Suppressor macrophage treated with lipopolysaccharide for 4 hours (primary cell): ENCODE measurements at places on chromosomes 16 and 17.

DNA sequence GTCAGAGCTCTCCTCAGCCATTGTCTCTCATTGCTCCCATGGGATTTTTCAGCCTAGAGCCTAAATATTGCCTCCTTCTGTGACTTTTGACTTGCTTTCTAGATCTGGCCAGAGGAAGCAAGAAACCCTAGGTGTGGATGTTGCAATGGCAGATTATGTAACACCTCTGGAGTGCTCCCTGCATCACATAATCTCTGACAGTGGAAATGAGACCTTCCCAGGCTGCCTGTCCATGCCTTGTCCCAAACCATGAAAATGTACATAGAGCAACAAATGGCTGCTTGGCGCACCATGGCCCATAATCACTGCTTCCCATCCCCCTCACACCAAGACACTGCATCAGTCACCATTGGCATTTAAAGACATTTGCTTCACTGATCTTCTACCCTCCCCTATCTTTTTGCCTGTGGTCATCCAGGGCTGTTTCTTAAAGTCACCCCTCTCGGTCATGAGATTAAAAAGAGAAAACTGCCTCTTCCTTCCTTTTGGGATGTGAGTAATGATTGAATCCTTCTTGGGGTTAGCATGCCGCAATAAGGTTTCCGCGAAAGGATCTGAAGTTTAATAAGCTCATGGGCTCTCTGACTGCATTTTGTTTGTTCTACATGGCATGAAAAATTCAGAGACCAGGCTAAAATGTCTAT lies 34.2 kb upstream of the CCL2 start:
- DNase-seq: peak; percentile 88

DNA sequence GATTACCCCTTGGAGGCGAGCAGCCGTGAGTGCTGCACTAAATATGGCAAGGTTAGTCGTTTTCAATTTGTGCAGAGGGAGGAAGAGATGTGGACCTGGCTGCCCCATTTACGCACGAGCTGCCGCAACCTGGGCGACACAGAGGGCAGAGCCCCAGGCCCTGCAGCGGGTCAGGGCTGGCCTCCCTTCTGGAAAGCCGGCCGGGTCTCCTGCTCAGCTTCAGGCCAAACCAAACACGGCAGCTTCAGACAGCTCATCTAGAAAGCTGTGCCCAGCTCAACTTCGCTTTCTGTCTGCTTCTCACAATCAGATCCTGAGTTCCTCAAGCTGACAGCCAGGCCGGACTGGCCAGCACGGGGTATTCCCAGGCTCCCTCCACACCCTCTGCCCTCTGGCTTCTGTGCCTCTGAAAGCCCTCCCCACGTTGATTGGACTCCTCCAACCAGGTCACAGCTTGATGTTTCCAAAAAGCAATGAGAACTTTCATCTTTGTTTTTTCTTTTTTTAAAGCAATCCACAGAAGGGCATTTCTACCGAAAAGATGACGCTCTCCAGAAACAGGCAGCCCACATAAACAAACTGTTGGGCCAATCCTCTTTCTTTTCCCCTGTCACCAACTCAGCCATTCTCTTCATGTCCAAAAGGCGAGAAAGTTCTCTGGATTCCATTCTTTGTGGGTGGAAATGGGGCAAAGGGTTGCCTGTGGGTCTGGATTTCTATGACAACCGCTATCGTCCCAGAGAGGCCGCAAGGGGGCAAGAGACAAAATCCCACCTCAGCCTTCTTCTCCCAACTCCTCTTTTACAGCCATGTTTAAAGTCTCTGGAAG lies 189.0 kb downstream of the ZFHX3 start:
- no peak for DNase-seq

GRCh38 chr17:78783711-78784324 lies 1.7 kb upstream of the CYTH1 start:
- no peak for DNase-seq

DNA sequence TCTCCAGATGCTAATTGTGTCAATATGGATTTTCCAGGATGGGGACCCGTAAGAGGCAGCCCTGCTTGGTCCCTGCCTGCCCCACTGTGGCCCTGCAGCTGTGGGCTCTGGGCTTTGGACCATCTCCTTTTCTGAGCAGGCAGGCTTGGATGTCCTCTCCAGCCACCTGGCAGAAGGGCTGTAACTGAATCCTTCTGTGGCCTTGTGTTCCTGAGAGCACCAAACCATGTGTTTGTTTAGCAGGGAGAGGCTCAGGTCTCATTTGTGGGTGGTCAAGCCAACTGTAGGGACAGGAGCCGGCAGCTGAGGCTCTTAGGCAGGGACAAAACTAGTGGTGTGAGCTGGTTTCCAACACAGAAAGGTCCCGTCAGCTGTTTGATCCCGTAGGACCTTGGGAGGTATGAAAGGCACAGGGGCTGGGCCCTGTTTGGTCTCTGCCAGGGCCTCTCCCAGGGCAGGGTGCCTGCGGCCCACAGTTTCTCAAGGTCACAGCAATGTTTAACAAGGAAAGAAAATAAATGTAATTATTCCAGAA lies 18.5 kb downstream of the SEC14L5 start:
- DNase-seq: no peak

DNA sequence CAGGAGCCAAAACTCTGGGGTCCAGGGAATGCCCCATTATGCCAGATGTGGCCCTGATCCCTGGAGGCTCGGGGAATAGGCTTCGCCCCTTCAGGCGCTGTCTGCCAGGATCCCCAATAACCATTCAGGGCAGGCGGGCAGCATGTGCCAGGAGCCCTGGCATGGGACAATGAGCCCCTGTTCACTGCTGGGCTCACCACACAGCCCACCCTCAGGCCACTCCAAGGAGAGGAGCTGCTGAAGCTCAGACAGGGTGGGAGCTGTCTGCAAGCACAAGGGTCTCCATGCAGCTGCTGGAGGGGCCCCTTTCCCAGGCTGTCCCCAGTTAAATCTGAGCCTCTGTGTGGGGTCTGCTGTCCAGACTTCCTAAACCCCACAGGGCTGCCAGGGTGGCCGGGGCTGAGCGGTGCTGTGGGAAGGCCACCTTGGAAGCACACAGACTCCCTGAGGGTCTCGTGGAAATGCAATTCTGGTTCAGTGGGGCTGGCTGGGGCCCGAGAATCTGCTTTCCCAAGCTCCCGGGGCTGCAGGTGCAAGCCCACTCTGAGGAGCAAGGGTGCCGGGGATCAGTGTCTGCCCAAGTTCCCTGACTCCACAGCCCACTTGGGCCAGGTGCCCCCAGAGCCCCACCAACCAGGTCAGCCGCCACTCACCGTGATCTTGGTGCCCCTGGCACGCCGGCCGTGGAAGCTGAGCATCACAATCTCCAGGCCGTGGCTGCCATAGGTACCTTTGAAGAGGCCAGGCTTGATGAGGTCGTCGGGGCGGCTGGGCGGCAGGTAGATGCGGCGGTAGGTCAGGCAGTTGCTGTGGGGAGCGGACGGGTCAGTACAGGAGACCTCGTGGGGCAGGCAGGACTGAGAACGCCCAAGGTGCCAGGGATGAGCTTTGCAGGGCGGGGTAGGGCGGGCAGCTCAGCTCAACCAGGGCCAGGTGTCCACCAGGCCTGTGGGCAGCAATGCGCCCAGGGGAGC lies 17.7 kb upstream of the C16orf95 start:
- no peak for DNase-seq

DNA sequence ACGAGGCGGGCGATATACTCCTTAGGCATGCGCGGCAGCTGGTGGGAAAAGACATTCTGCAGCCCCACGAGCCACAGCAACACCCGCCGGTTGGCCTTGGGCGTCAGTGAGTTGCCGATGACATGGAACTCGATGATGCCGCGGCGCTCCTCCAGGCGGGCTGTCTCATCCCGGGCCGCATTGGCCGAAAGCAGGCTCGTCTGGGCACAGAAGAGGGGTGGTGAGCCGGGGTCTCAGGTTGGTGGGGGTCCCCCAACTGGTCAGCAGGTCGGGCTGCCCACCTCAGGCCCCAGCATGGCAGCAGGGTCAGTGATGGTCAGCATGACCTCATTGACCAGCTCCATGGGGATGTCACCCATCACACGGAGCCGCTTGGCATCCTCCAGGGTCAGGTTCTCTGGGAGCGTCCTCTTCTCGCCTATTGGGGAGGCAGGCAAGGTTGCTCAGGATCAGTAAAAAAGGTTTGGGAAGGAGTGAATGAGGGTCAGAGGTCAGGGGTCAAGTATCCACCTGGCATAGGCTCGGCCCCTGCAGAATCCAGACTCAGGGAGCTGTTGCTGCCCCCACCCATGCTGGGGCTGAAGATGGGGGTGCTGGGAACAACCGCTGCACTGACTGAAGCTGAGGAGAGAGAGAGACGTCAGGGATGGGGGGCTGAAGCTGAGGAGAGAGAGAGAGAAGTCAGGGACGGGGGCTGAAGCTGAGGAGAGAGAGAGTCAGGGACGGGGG lies 3.6 kb downstream of the KAT2A start:
- no peak for DNase-seq

- no peak for DNase-seq
Observed at GRCh38 chr16:24125214-24125613, 130.9 kb upstream of the CACNG3 start.

GRCh38 chr17:29124135-29124924 lies 55.9 kb downstream of the MYO18A start:
- DNase-seq: peak; percentile 77

GRCh38 chr17:67569873-67570272 lies 147.9 kb upstream of the NOL11 start:
- peak; percentile 90 for DNase-seq

- DNase-seq: no peak
Observed at GRCh38 chr17:77489893-77490255, 349.1 kb downstream of the SEC14L1 start.

GRCh38 chr17:62064791-62065563 lies at the start of gene MED13:
TSS of gene MED13 (minus strand) at chr17:62065278. CDS start at chr17:62065205, 73 bp downstream.
- DNase-seq: peak; percentile 54

- DNase-seq: no peak
Observed at GRCh38 chr17:12673788-12674187, 8.1 kb downstream of the MYOCD start.

DNA sequence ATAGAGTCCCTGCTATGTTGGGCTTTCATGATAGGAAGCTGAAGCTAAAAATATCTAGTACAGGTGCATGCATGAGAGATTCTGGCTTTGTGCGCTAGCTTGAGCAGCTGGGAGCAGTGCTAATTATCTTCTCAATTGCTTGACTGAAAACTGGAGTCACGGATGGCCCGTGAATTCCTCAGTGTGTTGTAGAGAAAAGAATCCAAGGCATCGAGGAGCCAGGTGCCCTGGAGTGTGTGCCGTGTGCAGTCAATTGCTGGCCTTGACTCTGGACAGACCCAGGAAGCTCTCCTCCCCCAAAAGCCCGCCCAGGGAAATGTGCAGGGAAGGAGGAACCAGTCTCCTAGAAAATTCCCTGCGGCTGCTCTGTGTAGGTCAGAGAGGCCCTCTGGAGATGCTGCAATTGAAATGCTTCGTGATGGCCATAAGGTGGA lies 14.2 kb downstream of the LGALS3BP start:
- DNase-seq: no peak

GRCh38 chr17:77607606-77608005 lies 350.9 kb upstream of the TNRC6C start:
- no peak for DNase-seq

DNA sequence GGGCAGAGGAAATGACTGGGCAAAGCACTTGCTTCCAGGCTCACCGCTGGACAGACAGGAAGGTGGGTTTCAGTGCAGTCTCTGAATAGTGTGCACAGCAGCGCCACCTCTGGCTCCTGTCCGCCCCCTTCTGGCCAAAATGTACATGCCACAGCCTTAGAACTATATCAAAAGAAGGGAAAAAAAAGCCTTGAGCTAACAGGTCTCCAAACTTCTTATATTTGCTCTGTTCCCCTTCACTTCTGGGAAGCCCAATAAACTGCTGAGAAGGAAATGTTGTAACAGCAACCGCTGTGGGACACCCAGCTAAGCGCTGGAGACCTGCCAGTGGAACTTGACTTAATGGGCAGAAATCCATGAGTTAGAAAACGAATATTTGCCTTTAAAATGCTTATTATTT lies 17.5 kb downstream of the COG7 start:
- DNase-seq: peak; percentile 80

DNA sequence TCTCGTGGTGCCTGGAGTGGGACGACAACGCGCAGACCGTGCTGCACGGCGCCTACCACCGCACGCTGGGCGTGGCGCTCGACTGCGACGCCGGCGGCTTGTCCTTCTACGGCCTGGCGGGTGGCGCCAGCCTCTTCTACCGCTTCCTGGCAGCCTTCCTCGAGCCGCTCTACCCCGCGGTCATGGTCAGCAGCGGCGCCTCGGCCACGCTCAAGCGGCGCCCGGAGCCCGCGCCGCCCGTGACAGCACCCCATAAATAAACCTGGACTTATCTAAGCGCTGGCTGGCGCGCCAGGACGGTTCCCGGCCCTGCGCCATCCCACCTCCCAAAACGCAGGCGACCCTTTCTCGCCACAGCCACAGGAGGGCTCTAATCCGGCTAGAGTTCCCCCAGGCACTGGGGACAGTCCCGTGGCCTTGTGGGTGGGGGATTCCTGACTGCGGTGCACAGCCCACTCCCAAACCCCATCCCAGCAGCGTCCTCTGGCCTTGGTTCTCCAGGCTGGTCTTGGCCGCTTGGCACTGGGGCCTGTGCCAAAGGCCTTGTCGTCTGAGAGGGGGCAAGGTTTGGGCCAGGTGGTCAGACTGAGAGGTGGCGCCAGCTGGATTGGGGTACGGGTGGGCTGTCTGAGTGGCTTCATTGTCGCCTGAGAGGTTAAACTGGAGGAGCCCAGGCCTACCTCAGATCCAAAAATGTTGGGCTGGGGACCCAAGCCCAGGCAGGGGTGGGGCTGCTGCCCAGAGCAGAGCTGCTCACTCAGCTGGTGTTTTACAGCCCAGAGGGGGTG lies 10.1 kb upstream of the SLC16A5 start:
- DNase-seq: peak; percentile 65

GRCh38 chr17:10803350-10803749 lies 549 bp downstream of the TMEM238L start:
- DNase-seq: no peak

DNA sequence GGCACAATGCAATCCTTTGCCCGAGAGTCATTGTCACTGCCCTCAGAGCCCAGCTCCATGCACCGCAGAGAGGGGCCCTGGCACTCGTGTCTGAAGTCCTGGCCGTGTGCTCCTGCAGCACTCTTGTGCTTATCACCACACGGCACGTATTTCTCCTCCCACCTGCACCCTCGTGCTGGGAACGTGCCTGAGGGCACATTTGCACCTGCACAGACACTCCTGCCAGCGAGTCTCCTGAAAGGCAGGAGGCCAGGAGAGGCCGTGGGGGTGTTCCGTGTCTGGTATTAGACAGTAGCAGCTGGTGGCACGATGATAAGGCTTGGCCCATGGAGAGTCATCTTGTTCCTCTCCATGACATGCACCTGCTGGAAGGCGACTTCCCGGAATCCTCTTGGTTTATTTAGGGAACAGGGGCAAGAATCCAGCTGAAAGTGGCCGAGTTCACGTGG lies 3.4 kb upstream of the ACSF3 start:
- DNase-seq: no peak
